Progenitor cell of endocrine pancreas (in vitro differentiated cells): ENCODE measurements at places on chromosomes 2 and 18.

DNA sequence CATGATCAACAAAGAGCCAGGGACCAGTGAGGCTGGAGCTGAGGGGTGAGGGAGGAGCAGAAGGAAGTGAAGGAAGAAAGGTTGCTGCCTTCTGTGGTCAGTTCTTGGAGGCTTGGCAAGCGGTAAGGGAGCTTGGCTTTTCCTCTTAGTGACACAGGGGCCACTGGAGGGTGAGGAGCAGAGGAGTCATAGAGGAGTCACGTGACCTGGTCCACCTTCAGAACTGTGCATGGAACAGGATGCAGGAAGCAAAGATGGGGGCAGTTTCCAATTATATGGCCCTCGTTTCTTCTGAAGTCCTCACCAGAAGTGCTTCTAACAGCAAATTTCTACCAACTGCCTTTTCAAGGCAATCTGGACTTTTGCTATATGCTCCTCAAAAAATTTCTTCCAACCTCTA is 326.9 kb upstream of the SMIM21 start:
- peaks cover 40% of the 10 kb centered on the region for H3K27me3 ChIP-seq
- H3K4me1 ChIP-seq: peaks cover 7% of the 10 kb centered on the region
- no peak for DNase-seq
- no peak overlapping the region for H3K4me3 ChIP-seq

DNA sequence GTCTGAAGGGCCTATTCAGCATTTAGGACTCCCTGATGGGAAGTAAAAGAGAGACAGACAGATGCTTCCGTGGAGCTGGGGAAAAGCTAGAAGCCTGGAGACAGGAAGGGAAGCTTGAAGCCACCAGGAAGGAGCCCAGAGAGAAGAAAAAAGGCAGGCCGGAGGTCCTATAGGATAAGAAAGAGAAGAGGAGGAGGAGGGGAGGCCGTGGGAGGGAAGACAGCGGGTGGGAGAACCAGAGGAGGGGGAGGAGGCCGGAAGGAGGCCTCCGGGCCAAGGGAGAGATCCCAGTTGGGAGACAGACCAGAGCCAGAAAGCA is 107.1 kb upstream of the PKDCC start:
- H3K4me3 ChIP-seq: no peak overlapping the region
- no peak overlapping the region for H3K27ac ChIP-seq
- peaks cover 41% of the 10 kb centered on the region for H3K4me1 ChIP-seq
- DNase-seq: no peak
- H3K36me3 ChIP-seq: no peaks in the 10 kb centered on the region
- H3K27me3 ChIP-seq: no peaks in the 10 kb centered on the region

GRCh38 chr2:72204156-72204785 is 56.6 kb upstream of the CYP26B1 start:
- peaks cover 39% of the 10 kb centered on the region for H3K4me1 ChIP-seq
- H3K27me3 ChIP-seq: no peaks in the 10 kb centered on the region
- peak overlapping the region; percentile 56 for H3K4me3 ChIP-seq
- no peaks in the 10 kb centered on the region for H3K36me3 ChIP-seq
- DNase-seq: no peak

- no peaks in the 10 kb centered on the region for H3K36me3 ChIP-seq
- DNase-seq: no peak
- no peak overlapping the region for H3K4me3 ChIP-seq
- H3K27me3 ChIP-seq: no peaks in the 10 kb centered on the region
These were observed 59.2 kb downstream of the DOCK10 start for GRCh38 chr2:224982910-224983711.

GRCh38 chr2:69183659-69184058 is 170.7 kb downstream of the ANTXR1 start:
- no peak overlapping the region for H3K27ac ChIP-seq
- H3K4me1 ChIP-seq: peaks cover 1% of the 10 kb centered on the region
- no peak for DNase-seq
- peaks cover 4% of the 10 kb centered on the region for H3K36me3 ChIP-seq

GRCh38 chr2:241372361-241372992 is 16.4 kb downstream of the FARP2 start:
- peaks cover 43% of the 10 kb centered on the region for H3K4me1 ChIP-seq
- H3K27me3 ChIP-seq: no peaks in the 10 kb centered on the region
- H3K36me3 ChIP-seq: peaks cover 4% of the 10 kb centered on the region
- no peak overlapping the region for H3K4me3 ChIP-seq
- peak overlapping the region; percentile 73 for H3K27ac ChIP-seq

DNA sequence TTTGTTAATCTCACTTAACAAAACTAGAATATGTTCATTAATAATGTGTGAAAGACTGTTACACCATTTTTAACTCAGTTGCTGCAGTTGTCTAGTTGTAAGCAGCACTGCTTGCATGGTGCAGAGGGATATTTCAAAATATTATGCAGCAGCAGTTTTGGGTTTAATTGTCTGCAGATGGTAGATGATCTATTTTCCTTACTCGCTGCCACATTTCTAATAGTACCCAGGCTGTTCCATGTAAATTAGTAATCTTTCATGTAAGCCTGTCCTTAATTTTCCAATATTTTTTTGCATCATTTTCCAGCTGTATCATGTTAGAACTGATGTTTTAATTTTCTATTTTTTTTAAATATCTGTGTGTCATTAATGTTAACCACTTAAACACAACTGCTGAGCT is 488.1 kb upstream of the RAB12 start:
- no peak for DNase-seq
- H3K4me3 ChIP-seq: no peak overlapping the region
- peaks cover 9% of the 10 kb centered on the region for H3K4me1 ChIP-seq

DNA sequence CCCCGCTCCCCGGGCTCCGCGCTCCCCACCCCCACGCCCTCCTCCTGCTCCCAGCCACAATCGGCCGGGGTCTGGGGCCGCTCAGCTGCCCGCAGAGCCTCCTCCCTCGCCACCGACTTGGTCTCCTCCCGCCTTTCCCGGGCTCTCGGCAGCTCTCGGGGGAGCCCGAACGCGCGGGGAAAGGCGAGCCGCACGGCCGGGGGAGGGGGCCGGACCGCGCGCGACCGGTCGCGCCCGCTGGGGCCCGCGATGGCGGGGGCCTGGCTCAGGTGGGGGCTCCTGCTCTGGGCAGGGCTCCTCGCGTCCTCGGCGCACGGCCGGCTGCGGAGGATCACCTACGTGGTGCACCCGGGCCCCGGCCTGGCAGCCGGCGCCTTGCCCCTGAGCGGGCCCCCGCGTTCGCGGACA is 327 bp downstream of the LTBP1 start:
- DNase-seq: peak; percentile 51
- H3K27me3 ChIP-seq: no peaks in the 10 kb centered on the region
- H3K36me3 ChIP-seq: peaks cover 4% of the 10 kb centered on the region
- H3K27ac ChIP-seq: no peak overlapping the region
- no peak overlapping the region for H3K4me3 ChIP-seq

GRCh38 chr2:55860832-55861231 is 62.8 kb downstream of the EFEMP1 start:
- DNase-seq: no peak
- no peak overlapping the region for H3K27ac ChIP-seq
- no peaks in the 10 kb centered on the region for H3K27me3 ChIP-seq
- peaks cover 1% of the 10 kb centered on the region for H3K36me3 ChIP-seq
- no peak overlapping the region for H3K4me3 ChIP-seq

GRCh38 chr2:98445177-98445682 is 572 bp downstream of the INPP4A start:
- H3K4me3 ChIP-seq: peak overlapping the region; percentile 92
- peaks cover 39% of the 10 kb centered on the region for H3K4me1 ChIP-seq
- no peak for DNase-seq
- peak overlapping the region; percentile 91 for H3K27ac ChIP-seq
- H3K27me3 ChIP-seq: no peaks in the 10 kb centered on the region

- H3K36me3 ChIP-seq: peaks cover 1% of the 10 kb centered on the region
- no peak for DNase-seq
- H3K4me3 ChIP-seq: no peak overlapping the region
- peaks cover 1% of the 10 kb centered on the region for H3K4me1 ChIP-seq
These were observed 120.1 kb upstream of the ZBTB14 start for GRCh38 chr18:5415665-5416064.

DNA sequence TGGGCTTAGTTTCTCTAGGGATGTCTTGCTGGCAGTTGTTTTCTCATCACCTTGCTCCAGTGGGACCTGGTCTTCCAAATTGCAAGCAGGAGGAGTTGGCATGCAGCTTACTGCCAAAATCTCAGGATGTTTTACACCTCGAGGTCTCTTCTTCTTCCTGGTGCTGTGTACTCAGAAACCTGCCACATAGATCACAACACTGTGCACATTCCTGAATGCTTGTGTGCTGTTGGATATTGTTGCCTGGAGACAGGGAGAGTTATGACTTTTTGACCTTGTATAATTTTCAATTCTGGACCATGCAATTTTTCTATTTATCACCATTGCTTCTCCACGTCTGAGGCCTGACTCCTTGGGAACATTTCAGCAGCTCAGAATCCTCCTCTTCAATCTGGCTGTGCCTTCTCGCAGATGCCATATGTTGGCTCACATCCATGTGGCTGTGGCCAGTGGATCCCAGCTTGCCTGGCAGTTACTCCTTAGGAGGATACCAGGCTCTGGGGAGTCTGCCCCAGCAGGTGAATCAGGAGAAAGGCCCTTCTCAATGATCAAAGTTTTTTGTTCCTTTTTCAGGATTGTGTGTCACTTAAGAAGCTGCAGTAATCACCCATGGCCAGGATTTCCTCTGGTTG is 489.3 kb downstream of the TSN start:
- DNase-seq: no peak
- H3K36me3 ChIP-seq: no peaks in the 10 kb centered on the region
- H3K4me3 ChIP-seq: no peak overlapping the region
- no peak overlapping the region for H3K27ac ChIP-seq
- peaks cover 16% of the 10 kb centered on the region for H3K27me3 ChIP-seq

DNA sequence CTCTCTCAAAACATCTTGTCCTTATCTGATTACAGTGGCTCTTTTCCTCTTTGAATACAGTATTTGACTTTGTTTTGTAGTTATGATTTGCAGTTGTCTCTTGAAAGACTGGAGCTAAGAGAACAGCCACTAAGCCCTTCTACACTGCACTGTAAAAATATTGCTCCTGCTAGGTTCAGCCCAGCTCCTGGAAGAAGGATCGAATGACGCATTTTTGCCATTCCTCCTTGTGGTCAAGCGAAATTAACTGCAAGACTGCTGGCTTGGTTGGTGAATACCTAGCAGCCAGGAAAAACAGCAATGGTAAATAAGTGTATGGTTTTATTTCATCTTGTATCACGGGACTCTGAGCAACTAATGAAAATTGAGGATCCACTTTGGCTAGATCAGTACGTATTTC is 407.8 kb upstream of the CDH2 start:
- H3K4me1 ChIP-seq: peaks cover 6% of the 10 kb centered on the region
- no peak for DNase-seq
- H3K36me3 ChIP-seq: no peaks in the 10 kb centered on the region
- H3K27ac ChIP-seq: no peak overlapping the region
- no peaks in the 10 kb centered on the region for H3K27me3 ChIP-seq
- no peak overlapping the region for H3K4me3 ChIP-seq

DNA sequence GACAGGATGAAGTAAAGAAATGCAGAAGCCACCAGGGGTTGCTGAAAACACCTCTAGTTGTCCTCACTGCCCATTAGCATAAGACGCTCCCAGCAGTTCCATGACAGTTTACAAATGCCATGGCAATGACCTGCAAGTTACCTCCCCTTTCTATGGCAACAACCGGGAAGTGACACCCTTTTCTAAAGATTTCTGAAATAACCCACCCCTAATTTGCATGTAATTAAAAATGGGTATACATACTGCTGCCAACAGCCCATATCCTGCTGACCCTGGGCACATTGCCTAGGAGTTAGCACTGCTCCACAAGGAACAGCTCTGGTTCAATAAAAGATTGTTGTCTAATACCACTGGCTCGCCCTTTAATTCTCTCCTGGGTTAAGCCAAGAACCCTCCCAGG is 178.3 kb upstream of the LRATD1 start:
- H3K36me3 ChIP-seq: peaks cover 3% of the 10 kb centered on the region
- no peak overlapping the region for H3K4me3 ChIP-seq
- no peak overlapping the region for H3K27ac ChIP-seq
- no peaks in the 10 kb centered on the region for H3K27me3 ChIP-seq
- H3K4me1 ChIP-seq: peaks cover 2% of the 10 kb centered on the region
- DNase-seq: no peak

DNA sequence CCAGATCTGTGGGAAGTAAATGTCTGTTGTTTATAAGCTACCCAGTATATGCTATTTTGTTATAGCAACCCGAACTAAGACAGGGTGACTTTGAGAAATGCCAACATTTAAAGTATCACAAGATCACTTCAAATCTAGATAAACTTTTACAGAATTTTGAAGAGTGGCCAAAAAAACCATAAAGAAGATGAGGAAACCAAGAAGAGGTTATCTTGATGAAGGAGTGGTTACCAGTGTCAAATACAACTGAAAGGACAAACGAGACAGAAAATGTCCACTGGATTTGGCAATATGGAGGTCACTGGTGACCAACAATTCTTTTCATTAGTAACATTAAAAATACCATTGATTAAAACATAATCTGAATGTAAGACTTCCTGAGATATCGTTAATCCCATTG is 235.7 kb downstream of the DYM start:
- no peak for DNase-seq
- H3K4me1 ChIP-seq: no peaks in the 10 kb centered on the region
- no peak overlapping the region for H3K4me3 ChIP-seq
- H3K36me3 ChIP-seq: peaks cover 7% of the 10 kb centered on the region
- H3K27me3 ChIP-seq: no peaks in the 10 kb centered on the region
- H3K27ac ChIP-seq: no peak overlapping the region

DNA sequence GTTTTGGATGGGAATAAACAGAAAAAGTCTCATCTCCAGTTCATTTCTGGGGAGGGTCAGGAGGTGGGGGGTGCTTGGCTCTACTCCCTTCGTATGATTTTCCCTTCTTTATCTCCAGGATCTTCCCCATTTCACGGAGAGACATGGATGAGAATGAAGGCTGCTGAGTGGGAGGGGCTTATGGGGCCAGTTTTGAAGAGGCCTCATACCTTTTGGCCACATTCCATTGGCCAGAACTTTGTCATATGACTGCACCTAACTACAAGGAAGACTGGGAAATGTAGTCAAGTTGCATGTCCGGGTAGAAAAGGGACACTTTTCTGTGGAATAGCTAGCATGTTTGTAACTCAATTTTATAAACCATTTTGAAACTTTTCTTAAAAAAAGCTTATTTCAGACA is 117.6 kb downstream of the NEDD4L start:
- no peak overlapping the region for H3K27ac ChIP-seq
- no peak for DNase-seq
- no peak overlapping the region for H3K4me3 ChIP-seq
- H3K4me1 ChIP-seq: peaks cover 14% of the 10 kb centered on the region

GRCh38 chr2:217517402-217517801 is 485.4 kb downstream of the TNS1 start:
- DNase-seq: no peak
- H3K27me3 ChIP-seq: no peaks in the 10 kb centered on the region
- no peaks in the 10 kb centered on the region for H3K36me3 ChIP-seq
- peaks cover 10% of the 10 kb centered on the region for H3K4me1 ChIP-seq

GRCh38 chr2:120265006-120265405 is 12.4 kb downstream of the RALB start:
- H3K36me3 ChIP-seq: peaks cover 10% of the 10 kb centered on the region
- DNase-seq: no peak
- peaks cover under 1% of the 10 kb centered on the region for H3K4me1 ChIP-seq
- H3K4me3 ChIP-seq: no peak overlapping the region
